Astrocyte (in vitro differentiated cells and primary cell): ENCODE measurements at places on chromosomes 5 and 9. TPM values are rescaled to one million over a fixed set of nuclear protein-coding genes. Genes with fewer than 3 reads are reported as not detected.

Gene MATR3
- 126 and 134 TPM in 2 replicates for total RNA-seq

Gene SLC4A9
- total RNA-seq = 0.25 TPM in 1 of 2 replicates, not detected in the other

Gene SH3PXD2B
- 66.0 and 70.4 TPM in 2 replicates for total RNA-seq

Gene TNFAIP8
- 25.9 and 33.1 TPM in 2 replicates for total RNA-seq

Gene MPDZ
- 27.2 and 31.0 TPM in 2 replicates for total RNA-seq

Gene PKD2L2
- total RNA-seq = not detected in 2 replicates

Gene PCDHB8
- 4.9 and 5.3 TPM in 2 replicates for total RNA-seq

Gene CHSY3
- total RNA-seq = 9.4 and 11.9 TPM in 2 replicates

Gene ECPAS
- total RNA-seq = 89.7 and 93.1 TPM in 2 replicates

Gene CCDC152
- 1.2 and 1.3 TPM in 2 replicates for total RNA-seq

Gene SOX30
- 0.14 and 0.19 TPM in 2 replicates for total RNA-seq

Gene FOXD4L6
- total RNA-seq = 0.18 TPM in 1 of 2 replicates, not detected in the other

Gene NUDT2
- total RNA-seq = 12.8 and 12.9 TPM in 2 replicates

Gene SLIT3
- 20.7 and 33.0 TPM in 2 replicates for total RNA-seq

Gene ANKRD34B
- 0.10 and 0.20 TPM in 2 replicates for total RNA-seq

Gene ARL14EPL
- total RNA-seq = not detected in 2 replicates

Gene ZNF354C
- total RNA-seq = 3.3 and 4.1 TPM in 2 replicates

Gene STARD4
- total RNA-seq = 68.5 and 84.9 TPM in 2 replicates

Gene PAIP1
- total RNA-seq = 95.7 and 101 TPM in 2 replicates

Gene DCANP1
- total RNA-seq = not detected in 2 replicates

Gene RAI14
- 307 and 315 TPM in 2 replicates for total RNA-seq

Gene TAF1L
- total RNA-seq = 0.02 TPM in 1 of 2 replicates, not detected in the other

Gene NUTM2F
- not detected in 2 replicates for total RNA-seq

Gene RAB3C
- total RNA-seq = 0.45 and 1.3 TPM in 2 replicates

Gene TNIP1
- total RNA-seq = 98.5 and 119 TPM in 2 replicates

Gene FOXD4L5
- total RNA-seq = 0.11 TPM in 1 of 2 replicates, not detected in the other

Gene BAAT
- total RNA-seq = 8.9 and 9.5 TPM in 2 replicates

Gene EQTN
- not detected in 2 replicates for total RNA-seq

Gene TMEM174
- not detected in 2 replicates for total RNA-seq

Gene FSD1L
- 4.7 and 7.0 TPM in 2 replicates for total RNA-seq

Gene SLC6A7
- not detected in 2 replicates for total RNA-seq

Gene PCAT7
- 3.9 and 5.2 TPM in 2 replicates for total RNA-seq

Gene PLAA
- 41.3 and 43.0 TPM in 2 replicates for total RNA-seq

Gene MRPL36
- total RNA-seq = 69.9 and 72.2 TPM in 2 replicates

Gene GOLM1
- 121 and 126 TPM in 2 replicates for total RNA-seq

Gene UBE2QL1
- 0.34 and 0.50 TPM in 2 replicates for total RNA-seq

Gene RAD17
- total RNA-seq = 24.1 and 25.7 TPM in 2 replicates

Gene BNC2
- 38.0 and 47.4 TPM in 2 replicates for total RNA-seq

Gene PRELID1
- 178 and 196 TPM in 2 replicates for total RNA-seq
